ENCODE measurements at places on chromosomes 1 and 21. TPM values are rescaled to one million over a fixed set of nuclear protein-coding genes. Genes with fewer than 3 reads are reported as not detected.

DNA sequence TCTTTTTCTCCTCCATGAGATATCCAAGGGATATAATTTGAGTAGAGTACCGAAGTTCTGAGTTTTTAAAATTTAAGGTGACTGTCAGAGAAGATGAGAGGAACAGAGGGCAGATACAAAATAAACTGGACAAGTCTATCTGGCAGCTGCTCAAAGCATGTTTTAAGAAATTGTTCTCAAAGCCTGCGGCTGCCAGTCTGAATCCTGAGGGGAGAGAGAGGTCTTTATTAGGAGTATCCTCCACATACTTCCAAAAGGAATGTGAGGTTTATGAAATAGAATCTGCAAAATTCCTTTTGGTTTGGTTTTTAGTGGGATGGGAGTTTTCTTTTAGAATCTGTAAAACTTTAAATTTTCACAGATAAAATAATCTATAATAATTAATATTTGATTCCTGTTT is 41.3 kb downstream of the TTC13 start:
- no peak for DNase-seq

DNA sequence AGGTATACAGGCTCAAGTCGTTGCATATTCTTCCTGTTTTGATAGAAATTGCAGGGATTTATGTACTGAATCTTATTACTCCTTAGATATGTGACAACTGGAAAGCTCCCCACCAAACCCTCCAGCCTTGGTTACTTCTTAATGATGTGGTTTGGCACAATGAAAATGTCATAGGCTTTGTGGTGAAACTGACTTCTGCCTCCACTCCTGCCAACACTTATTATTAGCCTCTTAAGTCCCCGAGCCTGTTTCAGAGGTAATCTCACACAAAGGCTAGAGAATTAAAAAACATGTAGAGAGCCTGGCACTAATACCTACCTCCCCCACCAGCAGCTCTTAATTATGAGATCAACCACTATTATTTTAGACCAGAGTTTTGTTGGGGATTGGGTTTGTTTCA is 4.2 kb downstream of the COX20 start:
- DNase-seq: no peak

The KRTAP7-1 gene
- not detected for total RNA-seq

DNA sequence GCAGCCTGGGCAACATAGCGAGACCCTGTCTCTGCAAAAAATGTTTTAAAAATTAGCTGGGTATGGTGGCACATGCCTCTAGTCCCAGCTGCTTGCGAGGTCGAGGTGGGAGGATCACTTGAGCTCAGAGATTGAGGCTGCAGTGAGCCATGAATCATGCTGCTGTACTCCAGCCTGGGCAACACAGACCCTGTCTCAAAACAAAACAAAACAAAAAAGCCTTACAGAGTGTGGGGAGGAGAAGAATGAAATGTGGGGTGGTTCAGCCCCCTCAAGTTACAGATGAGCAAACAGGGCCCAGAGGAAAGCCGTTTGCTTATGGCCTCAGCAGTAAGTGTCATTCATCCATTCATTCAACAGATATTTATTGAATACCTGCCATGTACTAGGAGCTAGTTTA is 40.7 kb downstream of the RPS6KA1 start:
- no peak for DNase-seq

The MCOLN2 gene
- total RNA-seq: not detected

- DNase-seq: no peak
Observed at GRCh38 chr21:27300770-27301169, 333.9 kb upstream of the ADAMTS5 start.

- DNase-seq: no peak
Observed at GRCh38 chr21:44943005-44943685, 3.3 kb downstream of the SLX9 start.

The CKS1B gene
- total RNA-seq: 15.6 TPM

DNA sequence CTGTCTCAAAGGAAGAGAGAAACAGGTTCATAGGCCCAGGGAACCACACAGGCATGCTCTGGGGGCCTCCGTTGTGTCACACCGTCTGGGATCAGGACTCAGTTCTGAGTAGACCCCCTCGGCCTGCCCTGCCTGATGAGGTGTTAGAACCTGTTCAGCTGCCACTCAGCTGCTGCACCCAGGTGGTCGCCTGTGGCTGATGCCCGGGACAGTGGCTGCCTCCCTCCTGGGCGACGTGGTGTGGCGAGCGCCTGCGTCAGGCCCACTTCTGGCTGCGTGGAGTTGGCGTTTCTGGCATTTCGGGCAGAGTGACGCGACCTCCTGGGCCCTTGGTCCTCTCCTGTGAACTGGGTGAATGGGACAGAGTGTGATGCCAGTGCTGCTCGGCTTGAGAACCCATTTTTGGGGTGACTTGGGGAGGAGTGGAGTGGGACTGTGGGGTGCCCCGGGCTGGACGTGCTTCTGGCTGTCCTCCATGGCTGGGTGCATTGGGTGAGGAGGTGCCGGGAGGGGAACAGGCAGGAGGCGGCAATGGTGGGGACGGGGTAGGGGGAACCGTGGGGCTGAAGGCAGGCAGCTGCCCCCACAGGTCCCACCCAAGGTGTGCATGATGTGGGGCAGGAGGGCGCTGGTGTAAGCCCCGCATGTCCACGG is 10.8 kb downstream of the CFAP410 start:
- no peak for DNase-seq

- peak; percentile 29 for DNase-seq
Observed at GRCh38 chr1:169488157-169488556, 2.4 kb upstream of the SLC19A2 start.

GRCh38 chr1:60589916-60590315 is 492.4 kb upstream of the NFIA start:
- DNase-seq: no peak

The ACBD3 gene
- 27.0 TPM for total RNA-seq

- no peak for DNase-seq
Observed at GRCh38 chr21:32233055-32233546, 45.7 kb downstream of the MIS18A start.

GRCh38 chr1:246579818-246580217 is 13.6 kb downstream of the CNST start:
- no peak for DNase-seq

DNA sequence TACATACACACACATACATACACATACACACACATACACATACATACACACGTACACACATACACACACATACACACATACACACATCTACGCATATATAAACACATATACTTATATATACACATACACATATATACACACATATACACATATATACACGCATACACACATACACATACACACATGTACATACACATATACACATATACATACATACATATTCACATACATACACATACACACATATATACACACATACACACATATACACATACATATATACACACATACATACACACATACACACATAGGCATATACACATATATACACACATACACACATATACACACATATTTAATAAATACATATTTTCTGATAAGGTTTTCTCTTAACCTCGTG is 324.0 kb downstream of the RPS6KC1 start:
- DNase-seq: no peak

Data from body of pancreas (tissue), 4 donors.